ENCODE measurements at places on chromosomes 11 and 22.

DNA sequence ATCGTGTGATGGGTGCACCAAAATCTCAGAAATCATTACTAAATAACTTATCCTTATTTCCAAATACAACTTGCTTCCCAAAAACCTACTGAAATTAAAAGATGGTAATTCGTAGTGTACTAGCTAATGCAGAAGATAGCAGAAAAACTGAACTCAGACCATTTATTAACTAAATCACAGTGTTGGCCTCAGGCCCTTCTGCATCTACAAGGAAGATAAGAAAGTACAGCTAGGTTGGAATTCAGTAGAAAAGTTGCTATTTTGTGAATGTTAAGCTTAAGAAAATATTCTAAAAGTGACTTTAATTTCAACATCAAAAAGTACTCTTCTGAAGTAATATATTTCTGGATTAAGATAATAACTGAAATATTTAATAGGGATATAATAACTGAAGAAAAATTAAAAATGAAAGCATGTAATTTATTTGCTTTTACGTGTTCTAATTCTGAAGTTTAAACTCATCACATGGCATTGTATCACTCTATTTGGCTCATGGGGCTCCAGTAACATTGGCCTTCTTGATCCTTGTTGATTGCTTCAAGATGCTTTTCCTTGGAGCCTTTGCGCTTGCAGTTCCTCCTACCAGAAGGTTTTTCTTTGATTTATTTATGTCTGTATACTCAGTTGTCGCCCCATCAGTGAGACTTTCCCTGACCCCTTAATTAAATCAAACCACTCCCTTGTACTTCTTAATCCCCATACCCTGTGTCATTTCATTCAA lies 847.9 kb upstream of the ANO3 start:
- DNase-seq: no peak

GRCh38 chr22:33049119-33049729 lies 9.0 kb downstream of the SYN3 start:
- DNase-seq: peak; percentile 78

DNA sequence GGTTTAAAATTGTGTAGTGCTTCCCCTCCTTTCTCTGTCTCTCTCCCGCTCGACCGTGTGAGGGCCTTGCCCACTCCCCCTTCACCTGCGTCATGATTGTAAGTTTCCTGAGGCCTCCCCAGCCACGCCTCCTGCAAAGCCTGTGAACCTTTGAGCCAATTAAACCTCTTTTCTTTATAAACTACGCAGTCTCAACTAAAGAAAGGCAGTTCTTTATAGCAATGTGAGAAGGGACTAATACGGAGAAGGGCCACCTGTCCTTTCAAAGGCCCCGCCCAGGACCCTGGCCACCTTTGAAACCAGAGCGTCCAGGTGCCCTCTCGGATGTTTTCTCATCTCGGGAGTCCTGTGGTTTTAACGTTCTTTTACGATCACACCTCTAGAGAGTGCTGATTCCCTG lies 741.5 kb downstream of the BRD1 start:
- no peak for DNase-seq

DNA sequence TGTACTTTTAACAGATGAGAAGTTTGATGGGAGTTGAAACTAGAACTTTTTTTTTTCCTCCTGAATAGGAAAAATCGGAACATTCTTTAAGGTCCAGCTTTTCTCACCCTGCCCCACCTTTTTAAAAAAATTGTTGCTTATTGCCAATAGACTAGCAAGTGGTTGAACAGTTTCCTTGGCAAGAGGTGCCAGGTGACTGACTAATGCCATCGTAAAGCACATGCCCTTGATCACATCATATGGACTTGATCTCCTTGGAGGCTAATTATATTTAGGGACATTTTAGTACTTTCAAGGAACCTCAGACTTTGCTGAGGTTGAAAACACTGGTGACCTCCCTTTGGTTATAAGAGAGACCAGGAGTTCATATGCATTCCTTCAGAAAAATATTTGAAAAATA lies 57.6 kb downstream of the MTMR3 start:
- DNase-seq: no peak

DNA sequence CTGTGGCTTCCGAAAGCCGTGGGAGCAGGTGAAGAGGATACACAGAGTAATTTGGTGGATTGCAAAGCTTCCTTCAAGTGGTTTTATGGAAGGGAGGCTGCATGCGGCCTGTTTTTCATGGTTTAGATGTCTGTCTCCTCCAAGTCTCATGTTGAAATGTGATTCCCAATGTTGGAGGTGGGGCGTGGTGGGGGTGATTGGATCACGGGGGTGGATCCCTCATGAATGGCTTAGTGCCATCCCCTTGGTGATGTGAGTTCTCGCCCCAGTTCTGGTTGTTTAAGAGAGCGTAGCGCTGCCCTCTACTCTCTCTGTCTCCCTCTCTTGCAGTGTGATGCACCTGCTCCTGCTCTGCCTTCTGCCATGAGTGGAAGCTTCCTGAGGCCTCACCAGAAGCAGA lies 247.8 kb upstream of the B3GAT1 start:
- DNase-seq: no peak

- peak; percentile 39 for DNase-seq
Measured at GRCh38 chr22:38316364-38317121, 690 bp downstream of the CSNK1E start.

- no peak for DNase-seq
Measured at GRCh38 chr22:43168471-43169309, 17.3 kb downstream of the TSPO start.

GRCh38 chr11:76763573-76764346 lies 19.4 kb upstream of the TSKU start:
- DNase-seq: peak; percentile 57

DNA sequence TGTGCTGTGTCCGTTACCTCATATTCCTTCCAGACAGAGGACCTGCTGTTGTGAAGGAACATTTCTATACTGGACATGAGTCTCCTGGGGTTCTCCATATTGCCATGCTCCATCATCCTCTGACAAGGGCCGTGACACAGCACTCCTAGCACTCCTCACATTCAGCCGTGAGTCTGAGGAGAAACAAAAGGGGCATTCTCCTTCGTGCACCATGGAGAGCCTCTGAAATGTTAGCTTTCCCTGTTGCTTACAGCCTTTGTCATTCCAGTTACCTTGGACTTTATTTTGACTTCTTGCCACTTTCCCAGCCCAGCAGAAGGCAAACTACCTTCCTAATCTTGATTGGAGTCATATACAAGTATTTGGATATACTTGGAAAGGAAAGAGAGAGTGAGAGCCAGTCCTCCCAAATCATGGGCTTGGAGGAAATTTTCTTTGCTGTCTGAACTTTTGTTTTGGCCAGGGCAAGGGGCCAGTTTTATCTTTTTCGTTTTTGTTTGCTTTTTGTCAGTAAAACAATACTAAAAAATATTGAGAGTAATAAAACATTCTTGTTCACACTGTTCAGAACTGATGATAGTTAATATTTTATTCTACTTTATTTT lies 29.1 kb upstream of the TECTA start:
- DNase-seq: no peak

DNA sequence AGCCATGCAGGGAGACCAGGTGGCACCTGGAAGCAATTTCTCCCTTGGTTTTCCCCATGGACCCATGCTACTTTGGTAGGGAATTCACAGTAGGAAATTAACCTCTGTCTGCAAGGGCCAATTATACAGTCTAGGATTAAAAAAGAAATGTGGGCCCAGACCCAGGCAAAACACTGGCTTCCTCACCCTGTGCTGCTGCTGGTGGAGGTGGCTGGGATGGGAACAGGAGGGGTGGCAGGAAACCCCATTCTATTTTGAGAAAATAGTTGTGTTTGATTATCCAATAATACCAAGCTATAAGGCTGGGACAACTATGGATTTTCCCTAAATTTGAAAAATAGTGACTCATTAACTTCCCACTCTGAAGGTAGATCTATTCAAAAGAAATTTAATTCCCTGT lies 417.0 kb upstream of the NARS2 start:
- DNase-seq: no peak

- no peak for DNase-seq
Measured at GRCh38 chr11:31818874-31819331, 7.8 kb upstream of the PAX6 start.

GRCh38 chr11:77517226-77517625 lies 43.3 kb upstream of the PAK1 start:
- DNase-seq: peak; percentile 8

GRCh38 chr11:36162883-36163434 lies 126.3 kb downstream of the COMMD9 start:
- no peak for DNase-seq

DNA sequence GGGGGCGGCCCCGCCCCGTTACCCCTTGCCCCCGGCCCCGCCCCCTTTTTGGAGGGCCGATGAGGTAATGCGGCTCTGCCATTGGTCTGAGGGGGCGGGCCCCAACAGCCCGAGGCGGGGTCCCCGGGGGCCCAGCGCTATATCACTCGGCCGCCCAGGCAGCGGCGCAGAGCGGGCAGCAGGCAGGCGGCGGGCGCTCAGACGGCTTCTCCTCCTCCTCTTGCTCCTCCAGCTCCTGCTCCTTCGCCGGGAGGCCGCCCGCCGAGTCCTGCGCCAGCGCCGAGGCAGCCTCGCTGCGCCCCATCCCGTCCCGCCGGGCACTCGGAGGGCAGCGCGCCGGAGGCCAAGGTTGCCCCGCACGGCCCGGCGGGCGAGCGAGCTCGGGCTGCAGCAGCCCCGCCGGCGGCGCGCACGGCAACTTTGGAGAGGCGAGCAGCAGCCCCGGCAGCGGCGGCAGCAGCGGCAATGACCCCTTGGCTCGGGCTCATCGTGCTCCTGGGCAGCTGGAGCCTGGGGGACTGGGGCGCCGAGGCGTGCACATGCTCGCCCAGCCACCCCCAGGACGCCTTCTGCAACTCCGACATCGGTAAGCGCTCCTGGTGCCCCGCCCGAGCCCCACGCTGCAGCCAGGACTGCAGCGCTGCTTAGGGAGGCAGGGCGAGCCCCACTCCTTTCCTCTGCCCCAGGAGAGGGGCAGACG lies at the start of gene TIMP3:
TSS of gene TIMP3 (plus strand) at position 169 of the 700 bp plus-strand sequence. CDS start at position 466, 297 bp downstream.
- peak; percentile 43 for DNase-seq

DNA sequence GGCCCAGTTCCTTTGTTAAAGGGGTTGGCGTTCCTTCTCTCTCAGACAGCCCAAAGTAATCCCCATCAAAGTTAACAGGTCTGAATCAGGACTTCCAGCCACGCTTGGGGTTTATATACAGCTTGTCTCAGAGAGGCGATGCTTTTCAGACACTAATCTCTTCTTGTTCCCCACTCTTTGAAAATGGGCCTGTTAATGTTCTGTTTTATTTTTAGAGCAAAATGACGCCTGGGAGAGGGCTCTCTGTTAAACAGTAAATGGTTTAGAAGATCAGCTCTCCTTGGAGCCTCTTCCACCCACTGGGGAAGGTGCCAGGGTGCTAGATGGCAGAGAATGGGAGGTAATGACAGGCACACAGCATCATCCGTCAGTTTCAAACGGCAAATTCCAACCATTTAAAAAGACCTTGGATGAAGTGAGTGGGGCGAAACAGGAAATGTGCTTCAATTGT lies 235.9 kb upstream of the NARS2 start:
- no peak for DNase-seq

DNA sequence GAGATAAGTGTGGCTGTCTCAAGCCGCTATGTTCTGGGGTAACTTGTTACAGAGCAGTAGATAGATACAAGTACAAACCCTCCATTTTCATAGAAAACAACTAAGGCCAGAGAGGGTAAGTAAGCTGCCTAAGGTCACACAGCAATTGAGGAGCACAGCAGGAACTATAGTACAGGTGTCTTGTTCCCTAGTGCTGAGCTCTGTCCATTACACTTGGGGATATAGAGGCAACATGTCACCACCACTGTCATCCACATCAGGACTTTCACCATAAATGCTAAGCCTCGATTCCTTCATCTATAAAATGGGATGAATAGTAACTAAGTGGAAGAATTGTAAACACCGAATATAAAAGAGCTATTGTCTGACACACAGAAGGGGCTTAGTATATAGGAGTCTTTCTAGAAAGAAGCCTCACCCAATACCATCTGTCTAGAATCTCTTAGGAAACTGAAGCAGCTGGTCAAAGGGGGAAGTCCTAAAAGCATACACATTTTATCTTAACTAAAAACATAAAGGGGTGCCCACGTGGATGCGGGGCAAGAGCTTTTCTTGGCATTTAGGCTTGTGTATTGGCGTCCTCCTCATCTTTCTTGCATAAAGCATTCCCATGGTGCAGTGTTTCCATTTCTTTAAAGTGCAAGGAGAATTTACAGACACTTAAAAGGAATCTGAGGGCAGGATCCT lies 93.8 kb upstream of the ALX4 start:
- DNase-seq: no peak
